ENCODE measurements at places on chromosomes 11 and 22.
A peak's percentile ranks its signal among the peaks of the same experiment; 100 is the strongest.

- DNase-seq = no peak
These were observed at the start of gene IL18 for GRCh38 chr11:112163875-112164685. IL18 (minus strand) TSS chr11:112164094; CDS start chr11:112155053, 9,041 bp downstream.

- DNase-seq = no peak
These were observed 5.0 kb upstream of the LRFN4 start for GRCh38 chr11:66851698-66852465.

DNA sequence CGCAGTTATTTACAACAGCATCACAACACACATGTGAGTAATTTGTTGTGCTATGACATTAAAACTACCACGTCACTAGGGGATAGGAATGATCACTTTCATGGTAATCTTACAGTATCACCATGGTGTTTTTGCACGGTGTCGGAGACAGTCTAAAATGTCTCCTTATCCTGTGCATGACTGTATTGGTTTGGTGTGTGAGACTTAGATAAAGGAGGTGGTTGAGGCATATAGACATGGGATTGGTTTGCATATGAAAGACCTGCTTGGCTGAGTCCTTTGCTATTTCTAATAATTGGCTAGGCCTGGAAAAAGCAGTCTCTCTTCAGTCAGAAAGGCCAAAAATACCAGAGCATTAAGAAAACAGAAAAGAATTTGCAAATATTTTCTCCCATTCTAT is 30.2 kb downstream of the MSANTD4 start:
- DNase-seq = no peak

DNA sequence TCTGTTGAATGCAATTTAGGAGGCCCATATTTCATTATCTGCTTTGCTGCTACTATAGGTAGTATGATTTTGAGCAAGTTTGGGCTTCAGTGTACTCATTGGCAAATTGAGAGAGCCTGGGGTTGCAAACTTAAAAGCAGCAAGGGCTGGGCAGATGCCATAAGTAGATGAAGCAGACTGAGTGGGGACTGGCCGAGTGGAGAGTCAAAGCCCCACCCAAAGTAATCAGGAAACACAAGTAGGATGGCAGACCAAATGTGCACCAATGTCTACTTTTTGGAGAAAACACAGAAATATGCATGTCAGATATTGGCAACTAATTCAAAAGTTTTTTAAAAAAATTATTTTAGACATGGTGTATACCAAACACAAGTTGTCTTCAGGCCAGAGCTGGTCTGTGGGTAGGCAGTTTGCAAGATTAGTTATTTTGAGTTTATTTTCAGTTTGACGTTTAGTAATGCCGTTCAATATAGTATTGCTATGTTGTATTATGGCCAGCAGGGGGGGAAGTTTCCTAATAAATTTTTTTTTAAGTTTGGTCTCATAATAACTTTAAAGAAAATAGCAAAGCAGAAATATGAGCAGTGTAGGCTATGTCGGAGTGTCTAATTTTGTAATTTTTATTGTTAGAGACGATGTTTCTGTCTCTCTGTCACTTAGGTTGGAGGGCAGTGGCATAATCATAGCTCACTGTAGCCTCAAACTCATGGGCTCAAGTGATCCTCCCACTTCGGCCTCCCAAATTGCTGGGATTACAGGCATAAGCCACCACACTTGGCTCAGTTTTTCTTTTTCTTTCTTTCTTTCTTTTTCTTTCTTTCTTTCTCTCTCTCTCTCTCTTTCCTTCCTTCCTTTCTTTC is 105.1 kb downstream of the HIPK3 start:
- peak; percentile 28 for DNase-seq

DNA sequence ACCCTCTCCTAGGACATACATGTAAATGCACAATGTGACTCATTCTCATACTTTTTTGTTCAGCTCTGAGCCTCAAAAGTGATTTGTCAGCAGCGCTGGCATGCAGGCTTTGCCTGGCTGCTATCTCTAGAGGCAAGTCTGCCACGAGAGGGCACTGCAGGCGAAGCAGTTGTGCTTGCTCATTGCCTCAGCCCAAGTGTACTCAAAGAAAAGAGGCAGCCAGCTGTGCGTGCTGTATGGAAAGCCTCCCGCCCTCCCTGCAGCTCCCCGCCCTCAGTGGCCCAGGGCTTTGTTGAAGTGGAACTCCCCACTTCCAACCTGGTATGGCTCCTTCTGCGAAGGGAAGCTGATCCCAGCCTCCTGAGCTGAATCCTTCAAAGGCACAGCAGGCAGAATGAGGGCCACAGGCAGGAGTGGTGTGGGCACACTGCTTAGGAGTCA is 16.3 kb downstream of the SDHAF2 start:
- DNase-seq = peak; percentile 87

DNA sequence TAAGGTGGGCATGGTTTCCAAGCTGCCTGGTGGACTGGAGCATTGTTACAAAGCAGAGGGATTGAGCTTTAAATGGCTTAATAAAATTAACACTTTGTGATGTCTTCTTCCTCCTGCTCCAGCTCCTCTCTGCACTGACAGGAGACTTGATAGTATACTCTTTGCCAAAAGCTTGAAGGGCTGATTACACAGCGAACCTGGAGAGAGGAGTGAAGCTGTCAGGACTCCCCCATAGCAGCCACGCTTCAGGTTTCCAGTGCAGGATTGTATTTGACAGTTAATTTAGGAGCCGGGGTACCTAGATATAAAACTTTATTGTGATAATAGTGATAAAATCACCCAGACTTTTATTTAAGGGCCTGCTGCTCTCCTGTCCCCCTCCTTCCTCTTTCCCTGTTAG is 50.0 kb downstream of the TRIM44 start:
- no peak for DNase-seq

- no peak for DNase-seq
These were observed 46.0 kb upstream of the KLHL35 start for GRCh38 chr11:75478783-75479596.

- DNase-seq = no peak
These were observed 13.1 kb downstream of the ZBED5 start for GRCh38 chr11:10844796-10845195.

- no peak for DNase-seq
These were observed 33.7 kb downstream of the USP28 start for GRCh38 chr11:113841691-113842090.

DNA sequence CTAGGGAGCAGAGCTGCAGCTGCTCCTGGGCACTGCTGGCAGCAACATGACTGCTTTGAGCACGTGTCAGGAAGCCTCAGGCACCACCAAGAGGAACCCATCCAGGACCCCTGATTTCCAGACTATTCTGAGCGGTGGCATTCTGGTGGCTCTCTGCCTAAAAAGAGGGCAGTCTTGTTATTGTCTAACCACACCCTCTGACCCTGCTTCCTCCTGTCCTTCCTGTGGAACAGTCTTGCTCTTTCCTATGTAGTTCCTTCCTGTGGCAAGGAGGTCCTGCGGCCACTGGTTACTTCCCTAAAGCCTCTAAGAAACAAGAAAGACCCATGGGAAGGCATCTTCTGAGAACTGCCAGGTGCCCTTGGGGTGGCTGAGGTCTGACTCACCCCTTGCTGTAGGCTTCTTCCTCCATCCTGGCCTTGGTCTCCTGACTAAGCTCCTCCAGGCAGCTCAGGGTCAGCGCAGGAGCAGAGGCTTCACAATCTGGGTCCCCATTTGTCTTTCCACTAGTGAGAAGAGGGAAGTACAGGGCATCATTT is 13.1 kb upstream of the LYVE1 start:
- no peak for DNase-seq

GRCh38 chr22:19527861-19528417 is 3.7 kb upstream of the CLDN5 start:
- no peak for DNase-seq

- no peak for DNase-seq
These were observed 96.0 kb downstream of the PARVA start for GRCh38 chr11:12473381-12473780.

- DNase-seq = no peak
These were observed 3.6 kb upstream of the SHANK2 start for GRCh38 chr11:71255800-71256479.

GRCh38 chr11:79937676-79938334 is 497.0 kb upstream of the TENM4 start:
- DNase-seq = no peak

GRCh38 chr11:28289444-28289843 is 181.3 kb downstream of the METTL15 start:
- DNase-seq = no peak

- no peak for DNase-seq
These were observed 2.1 kb downstream of the APOBEC3B start for GRCh38 chr22:38984224-38984623.

GRCh38 chr11:27139742-27140367 is 99.2 kb downstream of the BBOX1 start:
- no peak for DNase-seq

- no peak for DNase-seq
These were observed 142.2 kb upstream of the C11orf58 start for GRCh38 chr11:16596231-16596630.

GRCh38 chr11:107043242-107044006 is 25.1 kb upstream of the GUCY1A2 start:
- DNase-seq = no peak

- no peak for DNase-seq
These were observed 1.8 kb upstream of the AP2A2 start for GRCh38 chr11:923691-924405.

- DNase-seq = no peak
These were observed 46.9 kb upstream of the CRTAM start for GRCh38 chr11:122791411-122791810.

DNA sequence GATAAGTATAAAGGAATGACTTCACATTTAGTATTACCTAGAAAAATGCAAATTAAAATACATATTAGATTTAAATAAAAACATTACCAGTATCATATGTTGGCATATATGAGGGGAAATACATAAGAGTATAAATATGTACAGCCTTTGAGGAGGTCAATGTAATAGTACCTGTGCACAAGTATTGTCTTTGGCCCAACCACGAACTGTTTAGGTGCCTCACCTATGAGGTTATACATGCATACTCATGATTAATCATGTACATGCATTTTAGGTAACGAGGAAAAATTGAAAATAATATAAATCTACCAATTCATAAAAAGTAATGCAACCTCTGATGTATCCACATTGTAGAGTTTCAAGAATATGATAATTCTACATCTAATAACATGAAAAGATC is 909.8 kb downstream of the METTL15 start:
- no peak for DNase-seq

GRCh38 chr22:48907591-48907990 is 920.1 kb downstream of the BRD1 start:
- DNase-seq = no peak
